ENCODE measurements at places on chromosomes 4 and X.

- no peak for DNase-seq
Measured at GRCh38 chr4:25146076-25146475, 14.2 kb downstream of the SEPSECS start.

DNA sequence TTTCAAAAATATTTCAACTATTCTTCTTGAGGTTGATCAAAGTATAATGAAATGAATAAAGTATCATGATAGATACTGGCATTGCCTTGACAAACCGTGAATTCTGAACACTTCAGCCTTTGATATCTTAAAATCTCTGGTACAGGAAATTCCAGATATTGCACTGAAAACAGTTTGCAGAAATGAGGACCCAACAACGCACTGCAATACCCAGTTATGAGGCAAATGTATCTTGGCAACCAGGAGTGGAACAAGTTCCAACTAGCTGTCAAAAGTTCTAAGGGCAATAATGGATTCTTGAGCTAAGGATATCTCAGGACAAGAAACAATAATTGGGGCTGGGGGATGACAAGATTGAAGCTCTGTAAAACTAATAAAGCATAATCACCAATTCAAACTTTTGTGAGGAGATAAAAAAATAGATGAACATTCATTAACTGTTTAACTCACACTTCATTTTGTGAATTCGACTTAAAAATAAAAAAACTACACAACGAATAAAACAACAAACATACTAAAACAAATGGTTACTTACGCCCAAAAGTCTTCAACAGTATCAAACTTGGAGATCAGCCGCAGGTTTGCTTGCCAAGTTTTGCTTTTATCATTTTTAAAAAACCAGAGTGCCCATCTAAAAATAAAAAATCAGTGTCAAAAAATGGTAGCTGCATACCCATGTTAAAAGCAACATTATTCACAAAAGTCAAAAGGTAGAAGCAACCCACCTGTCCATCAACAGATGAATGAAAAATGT, 38.1 kb downstream of the EIF4E start:
- DNase-seq = no peak

DNA sequence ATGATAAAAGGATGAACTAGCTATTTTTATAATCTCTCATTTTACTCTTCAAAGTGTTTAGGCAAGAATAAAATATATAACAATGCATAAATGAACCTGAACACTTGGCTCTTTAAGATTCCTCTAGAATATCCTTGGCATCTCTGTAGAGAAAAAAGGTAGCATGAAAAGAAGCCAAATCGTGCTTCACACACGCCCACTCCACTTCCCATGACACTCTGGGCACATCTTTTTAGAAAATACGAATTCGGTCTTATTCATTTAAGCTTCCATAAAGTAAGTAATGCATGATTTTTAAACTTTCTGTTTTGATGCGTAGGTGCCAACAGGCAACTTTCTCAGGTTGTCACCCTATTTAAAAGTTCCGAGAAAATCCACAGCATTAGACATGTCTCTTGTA, 73.6 kb upstream of the SORBS2 start:
- no peak for DNase-seq

GRCh38 chrX:152528193-152528592, 77.1 kb upstream of the GABRA3 start:
- no peak for DNase-seq

GRCh38 chr4:117847849-117848248, 186.4 kb upstream of the NDST3 start:
- no peak for DNase-seq

- peak; percentile 60 for DNase-seq
Measured at GRCh38 chr4:54929459-54929858, 195.9 kb downstream of the KDR start.

DNA sequence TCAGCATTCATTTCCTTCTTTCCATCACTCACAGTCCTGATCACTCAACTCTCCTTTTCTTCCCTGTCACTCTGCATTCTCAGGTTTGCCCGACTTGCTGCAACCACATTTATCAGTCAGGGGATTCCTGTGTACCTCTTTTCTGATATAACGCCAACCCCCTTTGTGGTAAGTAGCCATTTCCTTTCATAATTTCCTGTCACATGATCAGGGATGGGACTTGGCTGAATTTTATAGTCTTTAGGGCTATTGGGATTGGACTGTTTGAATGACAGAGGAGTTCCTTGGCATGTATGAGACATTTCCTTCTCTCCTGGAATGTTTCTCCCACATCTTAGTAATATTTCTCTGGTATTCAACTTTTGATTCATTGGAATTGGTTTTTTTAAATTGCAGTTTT, 11.0 kb downstream of the PGM2 start:
- no peak for DNase-seq

- no peak for DNase-seq
Measured at GRCh38 chr4:158015241-158015640, 157.6 kb downstream of the GASK1B start.

Data from NCI-H2029 (cell line).